Brain (organoid and tissue), 16 donors: ENCODE measurements at places on chromosomes 6 and 20. TPM values are rescaled to one million over a fixed set of nuclear protein-coding genes. Genes with fewer than 3 reads are reported as not detected.

COL19A1 gene
- not detected for polyA plus RNA-seq

C6orf58 gene
- polyA plus RNA-seq: not detected

GCNT2 gene
- polyA plus RNA-seq: 9.3 TPM

SIRPG gene
- not detected for polyA plus RNA-seq

CHRNA4 gene
- 6.4 TPM for polyA plus RNA-seq

TINAG gene
- not detected for polyA plus RNA-seq

- DNase-seq: no peak
These were observed 62.5 kb upstream of the SPDEF start for GRCh38 chr6:34618430-34619182.

GRCh38 chr6:155108070-155108820 lies 113.1 kb downstream of the TIAM2 start:
- DNase-seq: no peak

- DNase-seq: no peak
These were observed 7.0 kb downstream of the TMEM244 start for GRCh38 chr6:129853996-129854711.

GRCh38 chr20:44642203-44643153 lies 9.0 kb downstream of the ADA start:
- DNase-seq: peak; percentile 79

GRCh38 chr20:48612335-48612734 lies 215.5 kb downstream of the PREX1 start:
- no peak for DNase-seq

GRCh38 chr6:167044696-167045095 lies 45.5 kb downstream of the CEP43 start:
- no peak for DNase-seq

DNA sequence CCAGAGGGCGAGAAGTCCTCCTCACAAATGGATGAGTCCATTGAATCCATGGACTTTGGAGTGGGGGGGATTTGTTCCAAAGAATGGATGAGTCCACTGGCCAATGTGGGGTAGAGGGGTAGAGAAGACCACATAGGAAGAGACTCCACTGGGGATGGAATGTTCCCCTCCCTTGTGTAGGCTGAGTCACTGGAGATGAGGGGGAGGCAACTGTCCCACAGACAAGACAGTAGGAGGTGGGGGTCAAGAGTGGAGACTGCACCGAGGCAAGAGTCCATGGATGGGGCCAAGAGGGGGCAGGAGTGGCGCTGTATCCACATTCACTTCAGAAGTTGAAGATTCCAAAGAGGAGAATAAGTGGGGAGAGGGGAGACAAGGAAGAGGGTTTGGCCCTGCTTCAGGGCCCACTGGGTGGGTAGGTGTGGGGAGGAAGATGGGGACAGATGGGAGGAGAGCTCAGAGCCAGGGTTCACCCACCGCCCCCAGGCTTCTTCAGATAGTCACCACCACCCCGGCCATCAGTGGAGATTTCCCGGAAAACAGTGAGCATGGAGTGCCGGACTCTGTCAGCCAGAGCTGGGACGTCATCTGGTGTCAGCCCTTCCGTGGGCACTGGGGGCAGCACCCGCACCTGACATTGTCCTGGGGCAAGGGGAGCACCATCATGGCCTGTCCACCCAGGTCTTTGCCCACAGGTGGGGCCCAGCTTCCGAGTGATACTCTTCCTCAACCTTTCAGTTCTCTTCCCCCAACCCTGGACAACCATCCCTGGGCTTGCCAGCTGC lies 4.6 kb downstream of the EGFL8 start:
- no peak for DNase-seq

GRCh38 chr6:64104051-64104450 lies 468.4 kb downstream of the PHF3 start:
- no peak for DNase-seq

- no peak for DNase-seq
These were observed 541.3 kb upstream of the MARCKS start for GRCh38 chr6:113315879-113316278.

GRCh38 chr6:92024110-92024509 lies 1395.2 kb downstream of the EPHA7 start:
- DNase-seq: no peak

DNA sequence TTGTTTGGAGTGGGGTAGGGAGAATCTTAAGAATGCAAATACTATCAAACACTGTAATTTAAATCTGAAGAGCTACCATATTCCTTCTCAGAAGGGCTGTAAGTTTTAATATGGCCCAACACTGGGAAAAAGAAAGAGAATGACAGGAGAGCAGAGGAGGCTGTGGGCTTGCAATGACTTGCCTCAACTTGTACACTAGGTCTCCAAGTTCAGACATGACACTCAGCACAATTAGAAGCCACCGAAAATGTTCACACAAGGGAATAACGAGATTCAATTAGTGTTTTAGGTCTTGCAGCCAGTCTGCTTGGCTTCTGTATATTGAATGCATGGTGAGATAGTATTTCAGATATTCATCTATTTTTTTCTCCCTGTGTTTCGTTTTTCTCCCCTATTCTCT lies 89.4 kb downstream of the HS3ST5 start:
- DNase-seq: no peak

DNA sequence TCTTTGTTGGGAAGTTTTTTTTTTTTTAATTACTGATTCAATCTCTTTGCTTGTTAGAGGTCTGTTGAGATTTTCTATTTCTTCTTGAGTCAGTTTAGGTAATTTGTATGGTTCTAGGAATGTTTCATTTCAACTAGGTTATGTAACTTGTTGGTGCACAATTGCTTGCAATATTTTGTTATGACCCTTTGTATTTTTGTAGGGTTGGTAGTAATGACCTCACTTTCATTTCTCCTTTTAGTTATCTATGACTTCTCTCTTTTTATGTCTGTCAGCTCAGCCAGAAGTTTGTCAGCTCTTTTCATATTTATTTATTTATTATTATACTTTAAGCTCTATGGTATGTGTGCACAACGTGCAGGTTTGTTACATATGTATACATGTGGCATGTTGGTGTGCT lies 51.1 kb upstream of the SLC24A3 start:
- no peak for DNase-seq

GRCh38 chr6:135053406-135053805 lies 1.2 kb downstream of the HBS1L start:
- DNase-seq: no peak

DNA sequence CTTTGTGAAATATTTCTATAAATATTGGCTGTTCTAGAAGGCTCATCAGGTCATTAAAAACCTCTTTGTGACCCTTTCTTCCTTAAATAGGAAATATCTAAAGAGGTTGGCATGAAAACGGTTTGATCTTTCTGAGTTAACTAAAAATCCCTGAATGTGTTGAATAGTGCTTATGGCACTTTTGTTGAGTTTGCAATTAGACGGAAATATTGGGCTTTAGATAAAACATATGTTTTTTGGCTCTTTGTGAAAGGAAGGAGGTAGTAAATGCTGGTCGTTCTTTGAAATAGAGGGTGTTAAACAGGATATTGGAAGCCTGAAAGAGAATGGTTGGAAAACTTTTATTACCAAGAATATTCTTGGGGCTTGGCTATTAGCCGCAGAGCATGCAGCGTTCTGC lies 163.0 kb downstream of the ARID1B start:
- no peak for DNase-seq

- no peak for DNase-seq
These were observed 221.5 kb downstream of the PREX1 start for GRCh38 chr20:48606172-48606840.

DNA sequence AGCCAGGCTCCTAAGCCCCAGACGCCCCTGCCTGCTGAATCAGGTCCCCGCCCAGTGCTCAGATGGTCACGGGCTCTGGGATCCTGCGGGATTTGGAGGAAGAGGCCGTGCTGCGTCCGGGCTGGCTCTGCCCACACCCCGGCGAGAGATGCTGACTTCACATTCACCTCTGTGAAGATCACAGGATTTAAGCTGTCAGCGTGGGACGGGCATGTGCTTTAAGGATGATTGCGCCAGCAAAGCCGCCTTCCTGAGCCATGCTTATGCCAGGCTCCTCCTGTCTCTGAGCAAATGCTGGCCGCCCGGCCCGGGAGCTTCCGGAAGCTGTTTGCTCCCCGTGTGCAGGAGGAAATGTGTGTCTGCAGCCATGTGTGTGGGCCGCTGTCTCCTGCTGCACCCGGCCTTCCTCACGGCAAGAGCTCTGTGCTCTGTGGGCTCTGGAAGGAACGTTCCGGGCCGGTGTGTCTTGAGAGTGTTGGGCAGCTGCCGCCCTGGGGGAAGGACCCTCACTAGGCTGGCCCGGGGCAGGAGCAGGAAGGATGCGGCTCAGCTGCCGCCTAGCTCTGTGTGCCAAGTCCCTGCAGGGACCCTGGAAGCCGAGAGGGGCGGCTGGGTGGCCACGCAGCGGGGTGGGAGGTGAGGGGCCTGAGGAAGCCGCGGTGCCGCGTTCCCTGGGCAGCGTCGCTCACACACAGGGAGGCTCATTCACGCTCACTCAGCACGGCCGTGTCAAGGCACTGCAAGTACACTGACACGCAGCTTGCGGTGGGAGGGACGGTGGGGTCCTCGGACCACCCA lies 19.0 kb upstream of the BHLHE23 start:
- no peak for DNase-seq

DNA sequence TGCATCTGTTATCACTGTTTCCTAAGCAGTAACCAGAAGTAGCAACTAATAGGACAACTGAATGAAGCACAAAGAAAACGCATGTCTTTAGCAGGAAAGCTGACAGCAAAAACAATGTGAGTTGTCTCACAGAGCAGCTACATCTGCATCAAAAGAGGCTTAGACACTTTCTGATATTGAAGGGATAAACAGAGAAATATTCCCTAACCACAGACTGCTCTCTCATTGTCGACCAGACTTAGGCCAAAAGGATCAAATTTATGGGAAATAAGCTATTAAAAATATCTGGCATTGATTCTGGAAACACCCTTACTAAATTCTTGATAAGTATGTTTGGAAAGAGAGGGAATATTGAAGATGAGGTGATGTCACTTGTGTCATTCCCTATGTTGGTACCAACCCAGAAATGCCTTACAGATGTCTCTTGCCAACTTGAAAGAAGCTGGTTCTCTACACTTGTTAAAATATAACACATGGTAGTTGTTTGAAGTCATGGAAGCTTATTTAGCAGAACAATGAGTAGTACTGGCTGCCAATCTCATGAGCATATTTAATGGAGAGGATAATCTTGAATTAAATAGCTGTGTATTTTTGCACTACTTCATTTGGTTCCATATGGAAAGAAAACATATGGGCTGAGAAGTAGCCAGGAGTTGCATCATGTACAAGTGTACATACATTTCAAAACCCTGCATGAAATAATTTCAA lies 929.3 kb upstream of the MAN1A1 start:
- DNase-seq: no peak

DNA sequence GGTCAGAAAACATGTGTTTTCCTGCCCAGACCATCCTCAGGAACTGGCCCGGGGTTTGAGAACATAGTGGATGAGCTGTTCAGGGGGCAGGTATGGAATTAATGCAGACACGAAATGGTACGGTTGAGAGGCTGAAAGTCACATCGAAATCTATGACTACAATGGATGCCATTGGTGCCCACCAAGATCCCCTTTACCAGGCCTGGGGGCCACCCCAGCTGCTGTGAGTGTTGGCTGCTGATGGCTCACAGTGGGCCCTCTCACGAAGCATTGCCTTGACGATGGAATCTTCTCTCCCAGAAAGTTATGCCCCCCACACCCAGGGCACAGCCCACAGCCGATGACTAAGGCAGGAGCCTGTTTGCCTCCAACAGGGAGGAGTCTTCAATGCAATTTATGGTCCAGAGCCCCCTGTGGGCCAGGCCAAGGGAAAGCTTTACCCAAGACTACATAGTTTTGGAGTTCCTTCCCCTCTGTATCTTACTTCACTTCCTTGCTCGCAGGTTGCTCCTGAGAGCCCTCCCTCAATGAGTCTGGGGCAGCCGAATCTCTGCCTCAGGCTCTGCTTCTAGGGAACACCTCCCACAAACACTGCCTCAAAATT lies 92.6 kb downstream of the BFSP1 start:
- no peak for DNase-seq

DNA sequence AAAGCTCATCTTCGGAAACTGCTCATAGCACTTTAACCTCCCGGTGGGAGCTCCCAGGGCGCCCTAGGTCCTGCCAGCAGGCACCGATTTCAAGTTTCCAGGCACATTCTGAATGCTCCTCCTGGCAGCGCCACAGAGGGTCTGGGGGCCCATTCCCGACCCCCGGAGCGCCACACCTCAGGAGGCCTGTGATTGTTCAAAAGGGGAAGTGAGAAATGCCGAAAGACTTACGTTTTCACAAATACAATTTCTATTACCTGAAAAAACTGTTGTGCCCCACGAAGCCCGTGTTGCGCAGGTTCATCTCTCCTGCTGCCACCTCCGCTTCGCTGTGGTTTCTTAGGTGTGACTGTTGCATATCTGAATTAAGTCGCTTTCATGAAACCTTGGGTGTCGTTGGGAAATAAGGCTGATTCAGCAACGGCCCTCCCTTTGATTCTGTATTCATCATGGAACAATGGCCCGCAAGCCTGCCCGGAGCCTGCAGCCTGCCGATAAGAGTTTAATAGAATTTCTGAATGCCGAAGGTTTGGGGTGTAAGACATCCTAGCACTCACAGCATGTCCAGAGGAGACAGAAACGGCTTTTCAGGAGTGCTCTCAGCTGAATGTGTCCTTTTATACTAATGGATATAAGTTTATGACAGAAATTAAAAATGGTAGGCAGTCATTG lies 1.9 kb upstream of the MYT1 start:
- peak; percentile 36 for DNase-seq

DNA sequence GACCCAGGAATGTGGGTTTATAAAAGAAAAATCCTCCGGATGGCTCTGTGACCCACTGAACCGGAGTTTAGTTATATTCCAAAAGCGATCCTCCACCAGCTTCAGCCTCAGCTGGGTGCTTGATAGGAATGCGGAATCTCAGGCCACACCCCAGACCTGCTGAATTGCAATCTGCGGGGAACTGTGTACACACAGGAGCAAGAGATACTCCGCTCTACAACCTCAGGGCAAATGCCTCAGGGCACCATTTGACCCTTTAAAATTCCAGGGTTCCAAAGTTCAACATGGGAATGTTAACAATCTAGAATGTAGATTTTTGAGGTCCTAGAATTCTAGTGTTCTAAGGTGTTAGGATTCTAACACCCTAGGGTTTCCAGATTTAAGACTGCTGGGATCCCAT lies 10.8 kb downstream of the BPIFA2 start:
- DNase-seq: no peak

DNA sequence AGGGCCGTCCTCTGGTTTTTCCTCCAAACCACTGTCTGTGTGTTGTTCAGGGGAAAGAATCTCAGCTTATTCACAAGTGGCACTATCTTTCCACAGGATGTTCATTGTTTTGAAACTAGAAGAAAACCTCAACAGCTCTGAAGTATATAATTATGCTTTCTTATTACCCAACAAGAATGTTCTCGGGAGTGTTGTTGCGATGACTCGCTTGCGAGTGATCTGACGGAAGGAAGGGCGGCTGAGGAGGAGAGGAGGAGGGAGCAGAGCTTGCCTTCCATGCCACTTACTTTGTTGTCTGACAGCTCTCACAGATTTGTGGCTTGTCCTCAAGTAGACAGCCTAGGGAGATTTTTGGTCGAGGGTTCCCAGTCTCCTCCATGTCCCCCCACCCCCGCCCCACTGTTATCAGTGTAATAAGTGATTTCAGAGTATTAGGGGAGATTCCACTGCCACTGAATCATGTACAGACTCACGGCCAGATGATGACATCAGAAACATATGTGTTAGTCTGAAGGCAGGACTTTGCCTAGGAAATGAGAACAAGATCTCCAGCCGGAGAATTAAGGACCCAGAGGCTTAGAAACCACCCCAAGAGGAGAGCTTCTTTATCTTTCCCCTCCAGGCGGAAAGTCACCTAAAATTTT lies 80.7 kb upstream of the CCN6 start:
- no peak for DNase-seq
